ENCODE measurements at places on chromosomes 7 and 10.

- DNase-seq = peak; percentile 40
Observed at GRCh38 chr7:105209870-105210269, 178.9 kb downstream of the SRPK2 start.

DNA sequence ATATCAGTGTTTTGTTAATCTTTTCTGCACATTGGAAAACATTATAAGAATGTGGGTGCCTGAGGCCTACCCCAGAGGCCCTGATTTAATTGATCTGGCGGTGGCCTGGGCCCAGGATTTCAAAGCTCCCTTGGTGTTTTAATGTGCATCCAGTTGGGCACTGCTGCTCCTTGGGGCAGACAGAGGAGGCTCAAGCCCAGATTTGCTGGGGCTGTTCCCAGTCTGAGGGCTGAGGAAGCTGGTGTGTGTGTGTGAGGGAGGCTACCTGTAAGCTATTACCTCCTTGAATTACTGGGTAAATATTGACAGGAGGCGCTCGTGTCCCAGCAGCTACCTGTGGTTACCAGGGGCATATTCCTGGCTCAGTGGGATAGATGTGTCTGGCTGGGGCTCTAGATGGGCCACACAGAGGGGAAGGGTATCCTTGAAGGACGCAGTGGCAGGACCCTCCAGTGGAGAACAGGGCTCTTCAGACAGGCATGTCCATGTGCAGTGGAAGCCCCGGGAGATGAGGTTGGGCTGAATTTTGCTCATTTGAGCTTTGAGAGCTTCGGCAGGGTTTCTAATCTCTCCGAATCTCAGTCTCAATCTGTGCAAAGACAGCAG lies 975.4 kb upstream of the ZNF722 start:
- no peak for DNase-seq

- peak; percentile 45 for DNase-seq
Observed at GRCh38 chr10:95793401-95794045, 37.6 kb downstream of the ENTPD1 start.

- no peak for DNase-seq
Observed at GRCh38 chr10:79407423-79407796, 38.0 kb downstream of the ZCCHC24 start.

DNA sequence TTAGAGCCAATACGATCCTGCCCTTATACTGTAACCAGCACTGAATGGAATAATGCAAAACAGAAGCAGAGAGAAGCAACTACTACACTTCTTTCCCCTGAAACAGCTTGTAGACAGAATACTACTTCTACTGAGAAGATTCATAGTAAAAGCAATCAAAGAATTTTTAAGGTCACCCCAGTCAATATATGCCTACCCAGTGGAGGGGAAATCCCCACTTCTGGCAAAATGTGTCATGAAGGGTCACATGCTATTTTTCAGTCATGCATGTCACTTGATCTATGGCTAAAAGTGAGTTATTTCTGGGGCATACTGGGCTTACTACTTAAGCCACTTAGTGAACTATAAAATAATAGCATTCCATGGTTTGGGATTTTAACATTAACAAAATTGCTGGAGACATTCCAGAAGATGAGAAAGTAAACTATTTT lies 25.6 kb downstream of the IRF5 start:
- no peak for DNase-seq

- no peak for DNase-seq
Observed at GRCh38 chr10:13139676-13140075, 21.7 kb upstream of the MCM10 start.

- no peak for DNase-seq
Observed at GRCh38 chr10:33009244-33010131, 51.5 kb upstream of the ITGB1 start.

GRCh38 chr10:91711885-91712680 lies 79.2 kb upstream of the PPP1R3C start:
- no peak for DNase-seq

DNA sequence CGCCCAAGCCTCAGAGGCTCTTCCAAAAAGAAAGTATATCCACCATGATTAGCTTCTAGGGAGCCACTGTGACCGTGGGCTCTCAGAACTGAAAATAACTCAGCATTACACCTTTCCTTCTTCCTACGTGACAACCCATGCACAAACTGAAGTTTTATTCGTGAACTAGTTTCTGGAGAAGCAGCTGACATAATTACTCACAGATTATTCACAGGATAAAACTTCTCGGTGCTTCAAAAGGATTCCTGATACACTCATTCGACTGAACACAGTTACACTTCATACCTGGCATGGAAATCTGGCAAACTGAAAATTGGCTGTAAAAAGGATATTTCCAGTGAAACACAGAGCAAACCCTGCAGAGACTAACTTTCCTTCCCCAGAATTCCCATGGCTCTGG lies 139.2 kb upstream of the PTER start:
- DNase-seq = no peak

- DNase-seq = peak; percentile 97
Observed at GRCh38 chr10:121131426-121132265, 280.5 kb downstream of the WDR11 start.

- DNase-seq = no peak
Observed at GRCh38 chr10:58951746-58952145, 224.7 kb upstream of the PHYHIPL start.

DNA sequence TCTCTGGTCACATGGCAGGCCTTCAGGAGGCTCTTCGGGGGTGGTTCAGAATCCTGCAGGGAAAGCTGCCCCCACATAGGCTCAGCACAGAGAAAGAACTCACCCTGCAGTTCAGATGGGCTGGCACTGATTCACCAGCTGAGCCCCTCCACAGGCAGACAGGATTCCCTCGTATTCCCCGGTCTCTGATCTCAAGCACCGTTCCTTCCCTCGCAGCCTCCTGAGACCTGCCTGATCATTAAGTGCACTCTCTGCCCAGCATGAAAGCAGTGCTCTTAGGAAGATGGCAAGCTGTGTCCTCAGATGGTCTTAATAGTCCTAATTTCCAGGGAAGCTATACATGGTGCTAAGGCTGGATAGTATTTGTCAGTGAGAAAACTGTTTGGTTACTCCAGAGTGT lies 78.2 kb upstream of the NPS start:
- no peak for DNase-seq

DNA sequence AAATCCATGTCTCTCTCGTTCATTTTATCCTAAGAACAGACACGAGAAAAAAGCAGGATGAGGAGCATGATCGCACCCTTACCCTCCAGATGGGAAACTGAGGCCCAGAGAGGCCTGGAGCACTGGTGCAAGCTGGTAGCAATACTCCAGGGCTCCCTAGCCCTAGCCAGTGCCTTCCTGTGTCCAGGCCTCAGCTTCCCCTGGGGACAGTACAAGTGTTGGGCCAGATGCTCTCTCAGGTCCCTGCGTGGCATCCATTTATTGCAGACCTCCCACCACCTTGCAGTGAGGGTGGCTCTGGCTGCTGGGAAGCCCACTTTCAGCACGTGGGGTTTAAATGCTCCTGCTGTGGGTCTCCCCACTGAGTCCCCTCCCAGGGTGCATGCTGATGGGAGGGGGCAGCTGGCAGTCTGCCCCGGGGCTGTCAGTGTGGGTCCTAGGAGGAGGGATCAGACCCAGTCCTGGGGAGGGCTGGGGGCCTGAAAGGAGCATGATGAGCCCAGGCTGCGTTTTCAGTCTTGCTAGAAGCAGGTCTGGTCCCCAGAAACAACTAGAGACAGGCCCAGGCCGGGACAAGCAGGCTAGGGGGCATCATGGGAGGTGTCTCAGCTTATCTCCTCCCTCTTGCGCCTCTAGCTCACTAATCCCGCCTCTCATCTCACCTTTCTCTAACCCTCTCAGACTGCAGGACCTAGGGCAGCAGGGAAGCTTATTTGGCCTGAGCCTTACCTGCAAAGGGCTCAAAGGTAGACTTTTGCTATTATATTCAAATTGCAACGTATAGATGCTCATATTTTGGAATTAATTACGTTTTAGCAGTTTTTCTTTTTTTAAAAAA lies 662 bp upstream of the PPIF start:
- no peak for DNase-seq

- no peak for DNase-seq
Observed at GRCh38 chr7:151727579-151728285, 149.2 kb downstream of the PRKAG2 start.

- no peak for DNase-seq
Observed at GRCh38 chr10:109676703-109677102, 246.6 kb downstream of the XPNPEP1 start.

DNA sequence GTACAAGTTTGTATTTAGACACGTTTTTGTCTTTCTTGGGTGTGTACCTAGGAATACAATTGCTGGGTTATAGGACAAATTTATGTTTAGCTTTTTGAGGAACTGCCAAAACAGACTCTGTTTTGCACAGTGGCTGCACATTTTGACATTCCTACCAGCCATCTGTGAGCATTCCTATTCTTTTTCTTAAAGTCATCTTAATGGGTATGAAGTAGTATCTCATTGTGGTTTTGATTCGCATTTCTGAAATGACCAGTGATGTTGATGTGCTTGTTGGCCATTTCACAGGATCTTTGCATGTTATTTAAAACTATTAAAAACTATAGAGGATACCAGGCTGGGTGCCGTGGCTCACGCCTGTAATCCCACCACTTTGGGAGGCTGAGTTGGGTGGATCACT lies 32.6 kb upstream of the IL15RA start:
- DNase-seq = no peak

GRCh38 chr10:87590705-87591588 lies 68.7 kb upstream of the PAPSS2 start:
- no peak for DNase-seq

- no peak for DNase-seq
Observed at GRCh38 chr7:114021135-114021534, 102.3 kb upstream of the PPP1R3A start.

GRCh38 chr10:44771233-44771995 lies 139.7 kb upstream of the TMEM72 start:
- no peak for DNase-seq

DNA sequence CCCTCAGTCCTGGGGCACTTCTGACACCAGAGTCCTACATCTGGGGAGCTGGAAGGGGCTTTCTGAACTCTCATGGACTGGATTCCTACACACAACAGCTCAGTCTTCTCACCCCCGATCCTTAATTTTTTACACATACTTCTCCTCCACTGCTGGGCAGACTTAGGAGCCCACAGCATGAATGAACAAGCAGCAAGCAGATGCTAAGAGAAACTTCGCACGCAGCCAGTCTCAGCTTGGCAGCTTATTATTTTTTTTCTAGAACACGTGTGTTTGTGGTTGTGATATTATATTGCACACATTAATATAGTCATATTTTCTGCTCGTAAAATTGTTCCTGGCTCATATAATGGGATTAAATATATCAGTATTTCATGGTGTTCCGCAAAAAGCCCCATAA lies 50.9 kb upstream of the LOXL4 start:
- DNase-seq = no peak

- no peak for DNase-seq
Observed at GRCh38 chr10:90959826-90960225, 38.9 kb upstream of the ANKRD1 start.

GRCh38 chr10:59976909-59977308 lies 70.6 kb upstream of the CCDC6 start:
- no peak for DNase-seq

DNA sequence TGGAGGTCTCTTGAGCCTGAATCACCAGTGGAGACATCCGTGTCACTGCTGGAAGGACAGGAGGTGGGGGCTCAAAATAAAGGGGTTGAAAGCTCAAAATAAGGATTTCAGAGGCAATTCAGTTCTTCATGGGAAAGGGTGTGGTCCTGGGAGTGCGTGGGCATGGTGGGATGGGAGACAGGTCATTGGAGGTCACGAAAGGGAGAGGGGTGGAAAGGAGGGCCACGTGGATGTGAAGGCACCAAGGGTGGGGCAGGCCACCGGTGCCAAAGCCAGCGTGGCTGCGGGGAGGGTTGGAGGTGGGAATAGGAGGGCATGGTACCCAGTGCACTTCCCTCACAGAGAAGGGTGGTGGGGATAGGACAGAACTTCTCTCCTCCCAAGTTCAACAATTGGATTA lies 59.7 kb downstream of the HTR5A start:
- DNase-seq = no peak

DNA sequence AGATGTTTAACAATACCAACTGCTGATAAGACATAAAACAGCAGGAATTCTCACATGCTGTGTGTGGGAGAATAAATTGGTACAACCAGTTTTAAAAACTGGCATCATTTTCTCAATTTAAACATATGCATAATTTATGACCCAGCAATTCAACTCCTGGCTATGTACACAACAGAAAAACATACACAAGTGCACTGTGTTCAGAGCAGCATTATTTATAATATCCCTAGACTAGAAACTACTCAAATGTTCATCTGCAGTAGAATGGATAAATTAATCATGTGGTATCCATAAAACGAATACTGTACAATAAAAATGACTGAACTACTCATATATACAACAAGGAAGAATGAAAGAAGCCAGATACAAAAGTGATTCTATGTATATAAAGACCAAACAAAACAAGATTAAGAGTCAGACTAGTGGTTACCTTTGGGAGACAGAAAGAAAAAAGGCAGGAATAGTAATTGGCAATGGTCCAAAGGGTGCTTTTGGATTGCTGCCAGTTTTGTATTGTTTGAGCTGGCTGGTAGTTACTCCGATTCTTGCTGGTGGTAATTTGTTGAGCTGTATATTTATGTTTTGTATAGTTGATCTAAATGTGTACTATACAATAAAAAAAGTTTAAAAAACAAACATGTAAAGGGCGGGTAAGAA lies 306.0 kb downstream of the TFEC start:
- DNase-seq = no peak

DNA sequence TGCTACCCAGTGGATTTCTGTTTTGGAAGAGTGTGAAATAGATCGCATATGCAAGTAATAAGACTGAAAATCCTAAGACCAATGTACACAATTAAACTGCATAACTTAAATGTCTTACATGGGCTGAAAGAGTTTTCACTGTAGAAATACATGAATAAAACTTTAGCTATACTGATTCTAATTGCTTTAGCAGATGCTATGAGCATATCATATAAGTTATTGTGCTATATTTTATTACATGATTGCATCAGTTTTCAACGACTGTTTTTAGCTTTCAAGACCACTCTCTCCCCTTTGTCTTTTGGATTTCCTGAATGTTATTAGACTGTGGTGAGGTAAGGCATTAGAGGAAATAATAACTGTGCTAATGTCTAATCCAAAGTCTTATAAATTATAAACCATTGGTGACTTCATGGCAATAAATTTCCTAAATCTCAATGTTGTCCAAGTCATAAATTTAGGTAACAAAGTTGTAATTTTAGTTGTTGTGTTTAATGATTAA lies 124.5 kb downstream of the SEMA3A start:
- no peak for DNase-seq

GRCh38 chr10:115092258-115092554 lies 959 bp upstream of the ATRNL1 start:
- DNase-seq = no peak

GRCh38 chr10:10938676-10939075 lies 79.0 kb upstream of the CELF2 start:
- no peak for DNase-seq

GRCh38 chr10:103284170-103284569 lies 7.2 kb downstream of the INA start:
- no peak for DNase-seq
